Chondrocyte (in vitro differentiated cells): ENCODE measurements at places on chromosomes 2 and 18. TPM values are rescaled to one million over a fixed set of nuclear protein-coding genes. Genes with fewer than 3 reads are reported as not detected.
A peak's percentile ranks its signal among the peaks of the same experiment; 100 is the strongest.

Gene AP1S3
- total RNA-seq = 5.2 to 6.4 TPM (median 5.5 TPM) in 3 replicates

Gene GKN2
- not detected in 3 replicates for total RNA-seq

- H3K27ac ChIP-seq = no peak overlapping the region
- peaks cover 2% of the 10 kb centered on the region for H3K36me3 ChIP-seq
- no peak for DNase-seq
- H3K4me1 ChIP-seq = peaks cover 12% of the 10 kb centered on the region
- H3K27me3 ChIP-seq = no peaks in the 10 kb centered on the region
Observed at GRCh38 chr2:171814174-171814573, 79.9 kb downstream of the SLC25A12 start.

DNA sequence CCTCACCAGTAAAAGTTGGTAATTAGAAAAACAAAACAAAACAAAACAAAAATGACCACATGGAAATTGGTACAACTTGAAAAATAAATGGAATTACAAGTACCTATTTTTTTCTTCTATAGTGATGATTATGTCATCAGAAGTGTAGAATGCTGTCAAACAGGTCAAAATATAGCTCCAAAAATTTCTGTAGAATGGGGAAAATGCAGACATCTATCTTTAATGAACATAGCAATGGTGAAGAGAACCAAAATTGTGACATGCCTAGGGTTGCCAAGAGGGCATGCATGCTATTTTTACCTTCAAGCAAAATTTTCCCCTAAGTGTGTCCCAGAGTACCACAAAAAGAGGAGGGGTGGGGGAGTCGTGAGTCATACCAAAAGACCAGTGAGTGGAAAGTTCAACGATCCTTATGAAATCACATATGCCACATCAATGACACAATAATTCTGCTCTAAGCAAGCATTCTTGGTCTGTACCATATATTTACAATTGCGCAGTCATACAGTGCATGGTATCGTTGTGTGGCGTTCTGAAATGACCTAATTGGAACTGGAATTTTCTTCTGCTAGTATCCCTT lies 1436.4 kb downstream of the SUCLG1 start:
- H3K27me3 ChIP-seq = no peaks in the 10 kb centered on the region
- H3K27ac ChIP-seq = no peak overlapping the region
- H3K4me1 ChIP-seq = peaks cover 5% of the 10 kb centered on the region
- DNase-seq = no peak
- H3K36me3 ChIP-seq = no peaks in the 10 kb centered on the region

GRCh38 chr18:48678237-48679115 lies 139.6 kb downstream of the CTIF start:
- peaks cover 7% of the 10 kb centered on the region for H3K36me3 ChIP-seq
- peak; percentile 60 for DNase-seq
- H3K4me1 ChIP-seq = peaks cover 54% of the 10 kb centered on the region
- H3K4me3 ChIP-seq = no peak overlapping the region
- peak overlapping the region; percentile 51 for H3K27ac ChIP-seq

DNA sequence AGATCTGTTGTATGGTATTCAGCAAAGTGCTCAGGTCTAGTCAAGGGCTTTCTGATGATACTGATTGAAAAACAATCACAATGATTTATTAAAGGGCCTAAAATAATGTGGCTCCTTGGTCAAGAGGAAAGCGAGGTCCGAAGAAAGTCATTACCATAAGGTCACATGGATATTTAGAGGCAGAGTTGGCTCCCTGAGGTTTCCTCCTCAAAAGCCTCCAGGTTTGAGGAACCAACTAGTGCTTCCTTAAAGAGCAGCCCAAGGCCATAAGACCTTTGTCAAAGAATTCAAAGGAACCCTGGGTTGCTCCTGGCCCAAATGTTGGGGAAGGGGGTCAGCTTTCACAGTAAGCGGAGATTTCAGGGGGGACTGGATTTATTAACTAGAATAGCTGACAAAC lies 280.7 kb upstream of the ATP5MC3 start:
- H3K27ac ChIP-seq = no peak overlapping the region
- no peak overlapping the region for H3K4me3 ChIP-seq
- H3K27me3 ChIP-seq = peaks cover 3% of the 10 kb centered on the region
- DNase-seq = no peak
- no peaks in the 10 kb centered on the region for H3K4me1 ChIP-seq
- H3K36me3 ChIP-seq = no peaks in the 10 kb centered on the region

- H3K27ac ChIP-seq = no peak overlapping the region
- DNase-seq = no peak
- peaks cover 12% of the 10 kb centered on the region for H3K36me3 ChIP-seq
Observed at GRCh38 chr2:23761638-23762037, 165.3 kb downstream of the ATAD2B start.

GRCh38 chr18:56127322-56128099 lies 510.9 kb downstream of the TXNL1 start:
- H3K36me3 ChIP-seq = no peaks in the 10 kb centered on the region
- peaks cover 4% of the 10 kb centered on the region for H3K4me1 ChIP-seq
- no peaks in the 10 kb centered on the region for H3K27me3 ChIP-seq
- H3K27ac ChIP-seq = no peak overlapping the region
- DNase-seq = no peak

DNA sequence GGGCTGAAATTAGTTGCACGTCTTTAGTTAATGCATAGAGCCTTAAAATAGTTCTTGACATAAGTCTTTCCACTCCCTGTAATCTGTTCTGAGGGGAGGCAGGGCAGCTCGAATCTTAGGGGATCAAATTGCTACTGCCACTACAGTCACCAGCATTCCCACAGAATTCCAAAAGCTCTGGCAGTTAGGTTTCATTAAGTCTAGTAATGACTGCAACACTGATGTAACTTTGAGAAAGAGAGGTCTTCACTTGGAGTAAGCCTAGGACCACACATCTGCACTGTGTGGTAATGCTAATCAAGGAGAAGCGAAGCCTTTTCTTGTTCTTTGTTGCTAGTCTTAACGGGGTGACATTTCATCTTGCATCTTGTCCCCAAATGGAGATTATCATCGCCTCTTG lies 19.3 kb upstream of the NCK2 start:
- no peak overlapping the region for H3K4me3 ChIP-seq
- no peak for DNase-seq
- peak overlapping the region; percentile 38 for H3K27ac ChIP-seq
- H3K36me3 ChIP-seq = peaks cover 2% of the 10 kb centered on the region
- H3K4me1 ChIP-seq = peaks cover 13% of the 10 kb centered on the region

DNA sequence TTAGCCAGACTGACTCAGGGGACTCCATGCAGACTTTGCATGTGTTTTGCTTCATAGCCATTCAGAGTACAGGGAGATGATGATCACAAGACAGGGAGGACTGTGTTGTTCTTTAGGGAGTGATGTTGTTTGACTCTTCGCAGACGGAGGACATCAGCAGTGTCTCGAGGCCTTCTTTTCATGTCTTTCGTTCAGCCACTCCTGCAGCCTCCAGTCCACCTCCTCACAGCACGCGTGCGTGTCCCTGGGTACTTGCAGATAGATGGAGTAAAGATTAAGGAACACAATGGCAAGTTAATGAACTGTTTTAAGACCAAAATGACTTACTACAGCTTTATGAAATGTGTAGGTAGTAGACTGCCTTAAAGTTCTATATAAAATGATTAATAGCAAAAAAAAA lies 114.7 kb downstream of the MAP4K4 start:
- no peaks in the 10 kb centered on the region for H3K27me3 ChIP-seq
- DNase-seq = no peak
- peaks cover 3% of the 10 kb centered on the region for H3K36me3 ChIP-seq

GRCh38 chr2:189791338-189792042 lies 7.2 kb downstream of the PMS1 start:
- H3K36me3 ChIP-seq = peaks cover 5% of the 10 kb centered on the region
- DNase-seq = no peak
- H3K4me3 ChIP-seq = no peak overlapping the region
- no peak overlapping the region for H3K27ac ChIP-seq
- no peaks in the 10 kb centered on the region for H3K27me3 ChIP-seq
- H3K4me1 ChIP-seq = peaks cover 3% of the 10 kb centered on the region
